ENCODE measurements at places on chromosomes 1 and 21. TPM values are rescaled to one million over a fixed set of nuclear protein-coding genes. Genes with fewer than 3 reads are reported as not detected.

GRCh38 chr1:147741065-147741464 is 19.3 kb downstream of the GJA5 start:
- no peak for DNase-seq

- no peak for DNase-seq
Measured at GRCh38 chr1:17112496-17113236, 6.6 kb downstream of the PADI2 start.

- DNase-seq = no peak
Measured at GRCh38 chr1:37430103-37430985, 44.0 kb upstream of the ZC3H12A start.

DNA sequence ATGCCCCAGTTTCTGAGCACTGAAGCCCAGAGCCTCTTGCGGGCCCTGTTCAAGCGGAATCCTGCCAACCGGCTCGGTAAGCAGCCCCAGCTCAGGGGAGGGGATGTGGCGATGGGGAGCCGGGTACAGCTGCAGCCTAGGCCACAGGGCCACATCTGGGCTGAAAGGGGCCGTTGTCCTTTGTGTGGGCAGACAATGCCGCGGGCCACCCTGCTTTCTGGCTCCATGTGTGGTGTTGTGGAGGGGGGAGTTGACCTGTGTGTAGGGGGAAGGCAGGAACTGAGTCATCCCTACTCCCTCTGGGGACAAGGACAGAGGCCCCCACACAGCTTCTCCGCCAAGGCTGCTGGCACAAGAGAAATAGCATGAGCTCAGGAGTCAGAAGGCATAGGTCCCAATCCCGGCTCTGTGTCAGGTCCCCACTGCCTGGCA is 26.0 kb downstream of the RPS6KA1 start:
- DNase-seq = no peak

GRCh38 chr1:233261206-233261605 is 34.3 kb downstream of the PCNX2 start:
- DNase-seq = no peak

- DNase-seq = no peak
Measured at GRCh38 chr1:160626509-160627342, 20.1 kb downstream of the SLAMF1 start.

- DNase-seq = peak; percentile 63
Measured at GRCh38 chr1:6205849-6206519, at the start of gene RNF207. Gene RNF207, plus strand, starts transcription at chr1:6206119. Its CDS starts 417 bp downstream, at chr1:6206536.

DNA sequence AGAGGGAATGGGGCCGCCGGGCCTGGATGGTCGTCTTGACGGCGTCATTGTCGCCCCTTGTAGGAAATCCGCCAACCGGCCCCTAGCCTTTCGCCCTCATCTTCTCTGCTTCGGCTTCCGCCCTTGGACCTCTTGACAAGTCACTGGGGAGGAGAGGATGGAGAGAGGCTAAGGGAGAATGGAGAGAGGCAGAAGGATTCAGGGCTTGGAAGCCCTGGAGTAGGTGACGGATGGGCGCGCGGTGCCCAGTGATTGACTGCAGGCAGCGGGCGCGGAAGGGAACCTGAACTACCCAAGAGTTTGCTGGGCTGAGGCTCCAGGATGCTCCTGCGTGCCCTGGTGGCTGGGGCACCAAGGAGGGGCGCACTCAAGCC is 651 bp downstream of the PDE4B start:
- no peak for DNase-seq

DNA sequence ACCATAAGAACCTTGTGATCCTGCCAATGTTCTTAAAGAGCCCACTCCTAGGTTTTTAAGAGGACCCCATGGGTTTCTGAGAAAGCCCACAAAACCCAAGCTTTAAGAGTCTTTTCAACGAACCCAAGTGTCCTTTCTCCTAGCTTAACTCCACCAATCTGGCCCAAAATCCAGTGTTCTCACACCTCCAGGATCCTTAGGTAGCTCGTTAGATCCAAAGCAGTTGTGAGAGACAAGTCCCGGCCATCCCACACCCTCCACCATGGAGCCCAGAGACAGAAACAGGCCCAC is 1.7 kb downstream of the DENND4B start:
- no peak for DNase-seq

Gene CD5L
- polyA plus RNA-seq = 7.9 TPM

Gene YIPF1
- polyA plus RNA-seq = 28.0 TPM

Gene TMEM9
- polyA plus RNA-seq = 53.0 TPM

Gene FRRS1
- 11.5 TPM for polyA plus RNA-seq

Gene ADGRL2
- 25.4 TPM for polyA plus RNA-seq

Gene KRTAP13-2
- not detected for polyA plus RNA-seq

Gene NBPF4
- polyA plus RNA-seq = not detected

Gene SLC5A9
- 6.3 TPM for polyA plus RNA-seq
